ENCODE measurements at places on chromosomes 2 and 18.
A peak's percentile ranks its signal among the peaks of the same experiment; 100 is the strongest.

- DNase-seq, result no peak
Observed at GRCh38 chr18:33830213-33830612, 252.2 kb downstream of the ASXL3 start.

GRCh38 chr2:223537651-223538601, 64.2 kb downstream of the SCG2 start:
- DNase-seq, result peak; percentile 84

GRCh38 chr18:44771956-44772917, 91.5 kb downstream of the SETBP1 start:
- DNase-seq, result no peak

DNA sequence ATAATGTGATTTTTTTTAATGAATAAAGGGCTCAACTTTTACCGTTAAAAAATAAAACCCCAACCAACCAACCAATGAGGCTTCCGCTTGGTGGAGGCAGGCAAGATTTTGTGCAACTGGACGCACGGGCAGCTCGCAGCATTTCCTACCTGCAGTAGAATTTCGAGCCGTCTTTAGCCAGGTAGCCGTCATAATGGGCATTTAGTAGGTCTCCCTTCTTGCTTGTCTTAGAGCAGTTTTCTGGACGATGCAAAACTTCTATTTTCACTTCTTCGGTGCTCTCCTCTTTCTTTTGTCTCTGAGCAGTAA, 316 bp downstream of the FKBP7 start:
- DNase-seq, result no peak

DNA sequence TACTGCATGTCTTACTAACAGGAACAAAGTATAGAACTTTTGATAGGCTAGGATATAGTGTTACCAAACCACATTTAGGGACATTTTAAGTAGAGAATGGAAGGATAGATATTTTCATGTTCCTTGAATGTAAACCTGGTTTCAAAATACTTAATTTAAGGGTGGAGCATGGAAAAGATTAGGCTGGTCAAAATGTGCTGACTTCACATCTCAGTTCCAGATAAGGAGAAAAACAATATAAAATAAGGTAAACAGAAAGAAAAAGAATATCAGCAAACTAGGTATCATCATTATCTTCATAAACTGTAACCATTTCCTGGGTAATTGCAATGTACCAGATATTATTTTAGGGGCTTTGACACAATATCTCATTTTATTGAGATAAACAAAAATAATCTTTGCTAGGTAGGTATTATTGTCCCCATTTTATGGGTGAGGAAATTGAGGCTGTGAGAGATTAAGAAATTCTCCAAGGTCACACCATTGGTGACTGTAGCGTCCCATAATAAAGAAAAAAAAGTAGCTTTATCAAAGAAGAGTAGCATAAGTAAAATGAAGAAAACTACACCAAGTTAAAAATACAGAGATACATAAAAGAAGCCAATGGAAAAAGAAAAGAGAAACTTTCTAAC, 3.6 kb downstream of the PDE11A start:
- no peak for DNase-seq

GRCh38 chr2:4358837-4359236, 655.5 kb downstream of the DCDC2C start:
- no peak for DNase-seq

DNA sequence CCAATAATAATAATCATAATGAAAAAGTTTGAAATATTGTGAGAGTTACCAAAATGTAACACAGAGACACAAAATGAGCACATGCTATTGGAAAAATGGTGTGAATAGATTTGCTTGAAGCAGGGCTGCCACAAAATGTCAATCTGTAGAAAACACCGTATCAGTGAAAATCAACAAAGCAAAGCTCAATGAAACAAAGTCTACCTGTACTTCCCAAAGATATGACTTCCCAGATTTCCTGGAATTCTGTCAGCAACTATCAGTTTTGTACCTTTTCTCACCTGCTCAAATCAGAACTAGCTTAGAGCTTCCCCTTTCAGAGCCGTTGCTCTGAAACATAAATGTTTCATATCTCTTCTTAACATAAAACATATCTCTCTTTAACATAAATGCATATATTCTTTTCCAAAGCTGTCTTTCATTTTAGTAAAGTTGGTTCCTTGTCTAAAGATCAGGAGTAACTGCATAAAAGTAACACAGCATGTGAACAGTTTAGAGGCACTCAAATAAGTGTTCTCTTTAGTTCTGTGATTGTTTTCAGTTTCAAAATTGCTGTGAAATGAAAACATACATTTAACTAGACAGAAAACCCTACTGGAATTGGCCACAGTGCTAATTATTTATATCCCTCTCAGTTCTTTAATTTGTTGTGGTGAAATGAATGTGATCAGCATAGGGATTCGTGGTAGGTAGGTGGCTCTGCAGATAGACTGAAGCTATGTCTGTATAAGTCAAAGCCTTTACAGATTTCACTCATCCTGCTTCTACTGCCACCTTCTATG, 262.5 kb downstream of the KCNJ3 start:
- DNase-seq, result no peak
